ENCODE measurements at places on chromosomes 1 and 21. TPM values are rescaled to one million over a fixed set of nuclear protein-coding genes. Genes with fewer than 3 reads are reported as not detected.

- H3K27me3 ChIP-seq = no peaks in the 10 kb centered on the region
- H3K36me3 ChIP-seq = no peaks in the 10 kb centered on the region
- H3K4me1 ChIP-seq = no peaks in the 10 kb centered on the region
- no peak for DNase-seq
Measured at GRCh38 chr1:14538335-14538734, 60.1 kb upstream of the KAZN start.

GRCh38 chr1:106785176-106785575, 271.3 kb upstream of the PRMT6 start:
- H3K36me3 ChIP-seq = no peaks in the 10 kb centered on the region
- H3K27ac ChIP-seq = no peak overlapping the region
- no peaks in the 10 kb centered on the region for H3K27me3 ChIP-seq
- H3K4me3 ChIP-seq = no peak overlapping the region

GRCh38 chr1:105072446-105072845, 1322.7 kb downstream of the AMY1C start:
- no peak for DNase-seq
- no peak overlapping the region for H3K4me3 ChIP-seq
- no peaks in the 10 kb centered on the region for H3K36me3 ChIP-seq

DNA sequence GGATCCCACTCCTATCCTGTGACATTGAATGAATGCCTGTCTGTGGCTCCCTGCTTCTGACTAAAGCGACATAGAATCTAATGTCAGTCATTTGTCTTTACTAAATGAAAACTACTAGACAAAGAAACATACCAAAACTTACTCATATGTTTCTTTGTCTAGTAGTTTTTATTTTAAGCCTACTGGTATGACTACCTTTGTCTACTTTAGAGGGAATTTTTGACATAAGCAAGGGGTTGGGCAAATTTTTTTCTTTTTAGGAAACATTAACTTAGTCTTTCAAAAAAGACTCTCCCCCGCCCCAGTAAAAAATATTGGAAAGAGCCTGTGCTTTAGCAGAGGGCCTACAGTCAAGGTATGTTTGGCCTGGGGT, 4.9 kb downstream of the NEK7 start:
- no peak for DNase-seq
- no peak overlapping the region for H3K4me3 ChIP-seq
- H3K36me3 ChIP-seq = no peaks in the 10 kb centered on the region
- no peaks in the 10 kb centered on the region for H3K27me3 ChIP-seq
- H3K27ac ChIP-seq = peak overlapping the region; percentile 27

GRCh38 chr1:237712586-237713157, 178.1 kb downstream of the ZP4 start:
- no peaks in the 10 kb centered on the region for H3K36me3 ChIP-seq
- H3K27ac ChIP-seq = no peak overlapping the region
- H3K27me3 ChIP-seq = no peaks in the 10 kb centered on the region
- DNase-seq = no peak
- H3K4me3 ChIP-seq = no peak overlapping the region

GRCh38 chr1:64595871-64596515, 126.1 kb downstream of the CACHD1 start:
- DNase-seq = no peak
- peaks cover 26% of the 10 kb centered on the region for H3K4me1 ChIP-seq
- H3K27ac ChIP-seq = no peak overlapping the region
- no peaks in the 10 kb centered on the region for H3K36me3 ChIP-seq

DNA sequence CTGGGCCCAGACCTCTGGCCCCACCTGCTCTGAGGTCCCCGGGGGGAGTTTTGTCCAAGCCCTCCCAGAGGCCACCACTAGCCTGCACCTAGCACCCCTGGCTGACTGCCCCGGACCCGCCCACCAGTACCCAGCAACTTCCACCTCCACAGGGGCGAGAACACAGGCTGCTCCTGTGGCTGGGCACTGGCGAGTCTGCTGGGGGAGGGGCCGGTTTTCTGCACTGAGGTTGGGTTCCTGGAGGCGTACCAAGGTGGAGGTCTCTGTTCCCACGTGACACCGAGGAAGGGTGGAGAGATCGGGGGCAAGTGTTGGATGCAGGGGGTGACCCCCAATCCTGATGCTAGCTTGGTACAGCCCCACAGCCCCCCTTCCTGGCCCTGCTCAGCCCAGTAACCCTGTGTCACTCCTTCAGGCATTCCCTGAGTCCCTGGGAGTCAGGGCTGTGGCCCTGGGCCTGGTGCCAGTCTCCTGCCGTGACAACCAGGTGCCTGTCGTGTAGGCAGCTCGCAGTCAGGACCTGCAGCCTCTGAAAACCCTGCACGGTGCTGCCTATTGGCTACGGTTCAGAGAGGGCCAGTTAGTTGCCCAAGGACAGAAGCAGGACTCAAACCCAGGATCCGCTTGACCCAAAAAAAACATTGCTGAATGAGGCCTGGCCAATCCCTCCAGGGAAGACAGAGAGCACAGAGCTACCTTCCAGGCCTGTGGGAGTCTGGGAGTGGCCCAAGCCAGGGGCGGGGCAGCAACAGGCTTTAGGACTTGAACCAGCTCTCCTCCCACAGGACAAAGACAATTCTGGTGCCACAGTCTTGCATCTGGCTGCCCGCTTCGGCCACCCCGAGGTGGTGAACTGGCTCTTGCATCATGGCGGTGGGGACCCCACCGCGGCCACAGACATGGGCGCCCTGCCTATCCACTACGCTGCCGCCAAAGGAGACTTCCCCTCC, 3.1 kb downstream of the ESPN start:
- H3K4me3 ChIP-seq = no peak overlapping the region
- no peak overlapping the region for H3K27ac ChIP-seq
- no peak for DNase-seq
- H3K36me3 ChIP-seq = no peaks in the 10 kb centered on the region
- peaks cover 17% of the 10 kb centered on the region for H3K4me1 ChIP-seq

- no peak for DNase-seq
- no peaks in the 10 kb centered on the region for H3K27me3 ChIP-seq
- no peaks in the 10 kb centered on the region for H3K4me1 ChIP-seq
- H3K27ac ChIP-seq = no peak overlapping the region
- H3K36me3 ChIP-seq = no peaks in the 10 kb centered on the region
Measured at GRCh38 chr1:115880981-115881672, 40.2 kb upstream of the NHLH2 start.

DNA sequence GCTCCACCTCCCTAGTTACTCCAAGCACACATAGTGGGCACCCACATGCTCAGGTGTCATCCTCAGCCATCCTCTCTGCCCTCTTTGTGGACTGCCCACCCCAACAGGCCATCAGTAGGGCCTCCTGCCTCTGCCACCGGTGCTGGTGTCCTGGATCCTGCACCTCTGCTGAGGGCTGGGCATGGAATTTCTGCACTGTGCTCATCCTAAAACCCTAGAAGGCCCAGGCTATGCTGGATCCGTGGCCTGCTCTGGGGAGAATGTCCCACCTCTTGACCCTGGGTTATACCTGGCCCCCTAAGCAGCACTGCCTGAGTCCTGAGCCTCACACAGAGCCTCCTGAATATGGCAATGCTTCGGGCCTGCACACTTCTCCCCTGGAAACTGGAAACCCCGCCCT, 318.3 kb downstream of the MATN1 start:
- no peak overlapping the region for H3K4me3 ChIP-seq
- H3K27me3 ChIP-seq = peaks cover 2% of the 10 kb centered on the region
- no peaks in the 10 kb centered on the region for H3K36me3 ChIP-seq
- peak; percentile 39 for DNase-seq

- H3K27me3 ChIP-seq = no peaks in the 10 kb centered on the region
- DNase-seq = no peak
- H3K36me3 ChIP-seq = no peaks in the 10 kb centered on the region
- H3K4me3 ChIP-seq = no peak overlapping the region
- H3K27ac ChIP-seq = no peak overlapping the region
- H3K4me1 ChIP-seq = no peaks in the 10 kb centered on the region
Measured at GRCh38 chr1:58395355-58395754, 151.2 kb downstream of the OMA1 start.

- H3K36me3 ChIP-seq = no peaks in the 10 kb centered on the region
- DNase-seq = no peak
- H3K27ac ChIP-seq = no peak overlapping the region
- peak overlapping the region; percentile 34 for H3K4me3 ChIP-seq
- peaks cover 6% of the 10 kb centered on the region for H3K4me1 ChIP-seq
Measured at GRCh38 chr1:230425252-230426091, 660 bp downstream of the PGBD5 start.

- peak; percentile 40 for DNase-seq
- peaks cover 23% of the 10 kb centered on the region for H3K27me3 ChIP-seq
- no peak overlapping the region for H3K4me3 ChIP-seq
- no peak overlapping the region for H3K27ac ChIP-seq
- H3K36me3 ChIP-seq = no peaks in the 10 kb centered on the region
Measured at GRCh38 chr1:30688920-30689794, 34.2 kb downstream of the MATN1 start.

Gene FCGR1A
- total RNA-seq = 40.9 TPM

Gene LCE2C
- total RNA-seq = not detected

Gene TRIM58
- total RNA-seq = 6.0 TPM

Gene IL22RA1
- total RNA-seq = 0.87 TPM

Gene RPTN
- not detected for total RNA-seq

Gene HSD3B2
- not detected for total RNA-seq

Gene BCAR3
- 23.5 TPM for total RNA-seq

All from upper lobe of right lung (tissue), 1 donor.